ENCODE measurements at places on chromosomes 3 and 15.

GRCh38 chr3:128495435-128495970 is 2.5 kb upstream of the GATA2 start:
- DNase-seq, result no peak

DNA sequence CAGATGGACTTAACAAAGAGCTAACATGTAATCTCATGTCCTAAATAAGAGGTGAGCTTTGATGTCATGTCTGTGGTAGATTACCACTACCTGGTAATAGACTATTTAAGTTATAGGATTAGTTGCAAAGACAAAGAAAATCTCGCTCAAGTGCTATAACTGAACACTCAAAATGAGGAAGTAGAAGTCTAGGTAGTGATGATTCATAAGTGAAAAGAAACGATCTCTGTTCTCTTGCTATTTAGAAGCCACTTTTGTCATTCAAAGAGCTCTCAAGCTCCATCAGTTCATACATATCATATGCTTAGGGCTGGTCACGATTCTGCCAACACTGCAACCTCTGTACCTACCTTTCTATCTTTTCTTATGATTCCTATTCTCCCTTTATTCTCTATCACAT is 110.9 kb downstream of the EDEM1 start:
- DNase-seq, result no peak

- DNase-seq, result no peak
These were observed 56.1 kb downstream of the CRTC3 start for GRCh38 chr15:90585863-90586262.

DNA sequence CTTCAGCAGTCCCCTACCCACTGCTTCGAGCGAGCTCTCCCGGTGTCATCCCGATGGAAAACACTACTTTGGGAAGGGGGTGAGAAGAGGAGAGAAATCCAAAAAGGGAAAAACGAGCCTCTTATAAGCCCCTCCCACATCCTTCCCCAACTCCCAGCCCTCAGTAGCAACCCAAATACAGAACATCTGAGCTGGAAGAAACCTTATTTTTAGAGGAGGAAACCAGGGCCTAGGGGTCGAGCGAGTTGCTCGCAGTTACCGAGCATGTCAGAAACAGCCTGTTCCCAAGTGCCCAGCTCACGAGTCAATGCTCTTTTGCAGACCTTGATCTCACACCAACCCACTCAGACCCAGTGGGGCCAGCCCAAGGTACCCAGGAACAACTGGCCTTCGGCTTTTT is 14.2 kb downstream of the RBPMS2 start:
- DNase-seq, result no peak

Data from dorsolateral prefrontal cortex (tissue), 122 donors.